ENCODE measurements at places on chromosomes 16 and 17. TPM values are rescaled to one million over a fixed set of nuclear protein-coding genes. Genes with fewer than 3 reads are reported as not detected.

The DPH1 gene
- total RNA-seq: 33.1 TPM

The DOC2A gene
- 0.17 TPM for total RNA-seq

The CTRB1 gene
- total RNA-seq: not detected

The KRT33A gene
- not detected for total RNA-seq

All from epithelial cell of proximal tubule (primary cell).